ENCODE measurements at places on chromosomes 7 and 10.

GRCh38 chr10:60919551-60919950, 24.4 kb downstream of the RHOBTB1 start:
- DNase-seq: no peak

- no peak for DNase-seq
Measured at GRCh38 chr10:17115683-17116082, 13.9 kb downstream of the CUBN start.

DNA sequence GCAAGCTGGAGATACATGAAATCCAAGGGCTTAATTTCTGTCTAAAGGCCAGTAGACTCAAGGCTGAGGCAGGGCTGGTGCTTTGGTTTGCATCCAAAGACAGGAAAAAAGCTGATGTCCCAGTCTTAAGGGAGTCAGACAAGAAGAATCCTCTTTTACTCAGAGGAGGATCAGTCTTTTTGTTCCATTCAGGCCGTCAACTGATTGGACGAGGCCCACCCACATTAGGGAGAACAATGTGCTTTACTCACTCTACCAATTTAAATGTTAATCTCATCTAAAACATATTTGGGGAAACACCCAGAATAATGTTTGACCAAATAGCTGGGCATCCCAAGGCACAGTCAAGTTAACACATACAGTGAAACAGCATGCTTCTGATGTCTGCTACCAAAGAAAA, 388.5 kb upstream of the CHRM2 start:
- no peak for DNase-seq

- DNase-seq: no peak
Measured at GRCh38 chr7:149868623-149869290, 5.0 kb upstream of the ATP6V0E2 start.

DNA sequence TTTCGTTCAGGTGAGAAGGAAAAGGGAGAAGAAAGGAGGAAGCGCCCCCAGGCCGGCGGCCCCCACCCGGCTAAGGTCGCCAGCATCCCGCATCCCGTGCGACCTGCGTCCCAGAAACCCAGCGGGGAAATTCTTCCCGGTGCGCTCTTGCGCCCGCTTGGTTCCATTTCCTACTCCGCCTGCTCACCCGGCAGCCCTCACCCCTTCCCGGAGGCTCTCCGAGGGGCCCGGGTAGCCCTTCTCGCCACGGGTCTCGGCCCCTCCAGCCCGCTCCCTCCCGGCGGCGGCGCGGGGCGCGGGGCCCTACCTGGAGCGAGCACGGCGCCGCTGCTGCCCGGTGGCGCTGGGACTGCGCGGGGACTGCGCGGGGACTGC, at the start of gene PRKCQ:
TSS of gene PRKCQ (minus strand) at position 373 of the 375 bp plus-strand sequence. CDS start 65,141 bp downstream, outside the sequence.
- no peak for DNase-seq

- no peak for DNase-seq
Measured at GRCh38 chr7:3280946-3281656, 20.0 kb upstream of the SDK1 start.

GRCh38 chr7:11727864-11728263, 104.1 kb downstream of the THSD7A start:
- DNase-seq: no peak

GRCh38 chr10:88342733-88343310, 240.3 kb downstream of the RNLS start:
- DNase-seq: no peak

DNA sequence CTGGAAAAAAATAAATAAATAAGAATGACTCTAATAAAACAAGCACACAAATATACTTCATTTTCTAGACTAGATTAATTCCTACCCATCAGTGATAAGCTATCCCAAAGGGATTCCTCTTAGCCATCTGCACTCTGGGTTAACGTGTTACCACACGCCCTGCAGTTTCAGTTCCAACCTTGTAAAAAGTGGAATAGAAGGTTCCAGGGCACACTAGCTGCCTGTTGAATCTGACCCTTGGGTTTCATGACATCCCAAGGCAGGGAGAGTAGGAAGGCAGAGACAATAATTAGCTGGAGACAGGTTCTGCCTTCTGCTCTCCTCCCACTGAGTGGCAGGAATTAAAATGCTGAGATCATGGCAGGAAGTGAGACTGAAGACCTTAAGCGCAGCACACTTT, 33.5 kb downstream of the SLC37A3 start:
- DNase-seq: no peak

GRCh38 chr7:25632616-25633015, 404.3 kb upstream of the NPVF start:
- no peak for DNase-seq

GRCh38 chr7:38492010-38492409, 139.2 kb downstream of the AMPH start:
- DNase-seq: no peak

- no peak for DNase-seq
Measured at GRCh38 chr7:73933091-73933490, 72.1 kb downstream of the TMEM270 start.

DNA sequence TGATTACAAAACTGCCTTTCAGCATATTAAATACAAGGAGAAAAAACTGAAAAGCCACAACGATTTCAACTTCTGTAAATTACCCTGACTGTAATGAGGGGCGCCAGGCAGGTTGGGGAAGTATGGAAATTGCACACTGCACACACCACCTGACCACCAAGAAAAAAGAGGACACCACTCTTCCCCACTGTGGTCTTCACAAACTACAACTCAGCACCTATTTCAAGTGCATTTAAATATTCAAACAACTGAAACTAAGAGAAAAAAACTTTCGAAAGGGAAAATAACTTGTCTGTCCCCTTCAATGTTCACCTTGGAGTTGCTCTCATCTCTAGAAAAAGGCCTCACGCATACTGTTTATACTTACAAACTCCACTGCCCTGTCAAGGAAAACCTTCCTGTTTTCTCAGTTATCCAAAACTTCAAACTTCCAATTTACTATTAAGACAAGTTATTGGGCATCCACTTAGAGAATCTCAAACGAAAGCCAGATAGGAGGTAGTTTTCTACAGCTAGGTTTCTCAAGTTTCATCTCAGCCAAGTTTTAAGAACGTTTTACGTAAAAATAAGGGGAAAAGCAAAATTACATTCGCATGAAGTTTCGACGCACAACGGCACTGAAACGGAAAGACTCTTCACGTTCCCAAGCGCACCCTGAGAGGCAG, 1.4 kb downstream of the LARP4B start:
- DNase-seq: peak; percentile 37

- DNase-seq: no peak
Measured at GRCh38 chr7:117955046-117955445, 81.8 kb upstream of the CTTNBP2 start.

DNA sequence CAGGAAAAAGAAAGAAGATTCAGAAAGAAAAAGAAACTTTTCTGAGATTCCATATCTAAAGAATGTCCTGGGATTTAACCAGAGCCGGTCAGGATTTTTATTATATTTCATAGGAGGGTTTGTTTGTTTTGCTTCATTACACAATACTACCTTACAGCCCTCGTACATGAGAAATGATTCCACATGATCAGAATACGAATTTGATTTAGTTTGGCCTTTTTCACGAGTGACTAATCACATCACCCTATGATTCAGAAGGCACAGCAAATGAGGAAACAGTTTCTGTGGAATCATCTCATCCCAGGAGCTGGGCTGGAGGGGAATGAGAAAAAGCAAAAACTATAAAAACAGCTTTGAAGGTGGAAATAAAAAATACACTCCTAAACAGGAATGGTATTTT, 54.7 kb upstream of the VWC2 start:
- no peak for DNase-seq

DNA sequence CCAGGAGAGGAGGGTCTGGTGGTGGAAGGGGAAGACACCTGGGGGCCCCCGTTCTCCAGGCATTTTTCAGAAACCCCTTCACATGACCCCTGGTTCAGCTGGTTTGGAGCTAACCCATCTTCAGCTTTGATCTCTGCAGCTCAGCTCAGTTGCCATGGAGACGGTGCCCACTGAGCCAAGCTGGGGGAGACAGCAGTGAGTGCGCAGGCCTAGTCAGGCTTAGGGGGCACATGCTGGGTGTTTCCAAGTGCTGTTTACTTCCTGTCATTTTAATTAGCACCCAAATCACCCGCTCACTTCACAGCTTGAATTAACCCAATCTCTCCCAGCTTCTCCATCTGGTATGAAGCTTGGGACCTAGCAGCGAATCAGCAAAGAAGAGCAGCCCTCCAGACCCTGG, 9.0 kb downstream of the SPOCK2 start:
- no peak for DNase-seq

DNA sequence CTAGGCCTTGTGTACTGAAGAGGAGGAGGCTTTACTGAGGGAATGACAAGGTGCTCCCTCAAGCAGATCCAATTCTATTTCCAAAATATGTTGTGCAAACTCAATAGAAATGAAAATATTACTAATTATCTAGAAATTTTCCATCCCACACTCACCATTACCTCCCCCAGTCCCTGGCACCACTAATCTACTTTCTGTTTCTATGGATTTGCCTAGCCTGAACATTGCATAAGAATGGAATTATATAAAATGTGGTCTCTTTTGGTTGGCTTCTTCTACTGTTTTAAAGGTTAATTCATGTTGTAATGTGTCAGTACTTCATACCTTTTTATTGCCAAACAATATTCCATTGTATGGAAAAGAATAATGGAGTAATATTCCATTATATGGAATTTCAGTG, 18.7 kb upstream of the NUB1 start:
- DNase-seq: no peak

DNA sequence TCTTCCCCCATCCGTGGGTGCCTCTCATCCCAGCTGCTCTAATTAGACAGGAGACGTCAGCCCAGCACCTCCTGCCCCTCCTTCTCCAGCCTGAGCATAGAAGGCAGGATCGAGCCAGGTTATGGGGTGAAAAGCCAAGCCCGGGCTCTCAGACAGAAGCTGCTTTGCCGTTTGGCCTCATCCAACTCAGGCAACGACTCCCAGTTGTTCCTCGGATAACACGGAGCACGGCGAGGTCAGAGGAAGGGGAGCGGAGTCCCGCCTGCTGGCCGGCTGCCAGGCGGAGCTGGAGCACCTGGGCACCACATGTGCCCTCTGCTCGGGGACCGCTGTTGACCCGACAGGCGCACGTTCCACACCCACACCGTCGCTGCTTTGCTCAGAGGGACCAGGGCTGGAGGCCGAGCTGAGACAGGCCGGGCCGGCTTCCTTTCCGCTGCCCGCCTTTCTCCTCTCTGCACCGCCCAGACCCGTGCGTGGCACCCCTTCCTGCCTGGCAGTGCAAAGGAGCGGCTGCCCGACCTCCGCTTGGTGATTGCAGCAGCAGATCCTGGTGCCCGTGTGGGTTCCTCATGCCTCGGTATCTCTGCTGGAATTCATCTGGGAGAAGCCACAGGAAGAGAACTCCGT, 21.6 kb upstream of the UNCX start:
- no peak for DNase-seq

DNA sequence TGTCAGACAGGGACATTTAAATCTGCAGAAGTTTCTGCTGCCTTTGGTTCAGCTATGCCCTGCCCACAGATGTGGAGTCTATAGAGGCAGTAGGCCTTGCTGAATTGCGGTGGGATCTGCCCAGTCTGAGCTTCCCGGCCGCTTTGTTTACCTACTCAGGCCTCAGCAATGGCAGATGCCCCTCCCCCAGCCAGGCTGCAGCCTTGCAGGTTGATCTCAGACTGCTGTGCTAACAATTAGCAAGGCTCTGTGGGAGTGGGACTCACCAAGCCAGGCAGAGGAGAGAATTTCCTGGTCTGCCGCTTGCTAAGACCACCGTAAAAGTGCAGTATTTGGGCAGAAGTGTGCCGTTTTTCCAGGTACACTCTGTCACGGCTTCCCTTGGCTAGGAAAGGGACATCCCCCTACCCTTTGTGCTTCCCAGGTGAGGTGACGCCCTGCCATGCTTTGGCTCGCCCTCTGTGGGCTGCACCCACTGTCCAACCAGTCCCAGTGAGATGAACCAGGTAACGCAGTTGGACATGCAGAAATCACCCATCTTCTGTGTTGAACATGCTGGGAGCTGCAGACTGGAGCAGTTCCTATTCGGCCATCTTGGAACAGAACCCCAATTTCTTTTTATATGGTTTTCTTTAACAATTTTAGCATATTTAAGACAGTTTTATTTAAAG, 28.4 kb upstream of the VWDE start:
- no peak for DNase-seq

DNA sequence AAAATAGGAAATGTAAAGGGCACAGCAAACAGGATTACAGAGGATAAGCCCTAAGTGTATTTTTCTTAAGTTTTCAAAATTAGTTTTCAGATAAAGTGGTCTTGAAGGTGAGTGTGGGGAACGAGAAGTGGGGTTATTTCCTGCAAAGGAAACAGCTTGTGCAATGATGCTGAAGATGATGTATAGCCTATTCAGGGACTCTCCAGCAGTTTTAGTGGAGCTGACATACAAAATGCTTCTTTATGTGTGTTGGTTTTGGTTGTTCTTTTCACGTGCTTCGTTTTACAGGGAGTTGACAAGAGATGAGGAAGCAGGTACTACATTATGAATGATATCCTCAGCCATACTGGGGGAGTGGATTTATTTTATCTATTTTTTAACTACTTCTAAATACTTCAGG, 20.5 kb downstream of the CASD1 start:
- DNase-seq: no peak

DNA sequence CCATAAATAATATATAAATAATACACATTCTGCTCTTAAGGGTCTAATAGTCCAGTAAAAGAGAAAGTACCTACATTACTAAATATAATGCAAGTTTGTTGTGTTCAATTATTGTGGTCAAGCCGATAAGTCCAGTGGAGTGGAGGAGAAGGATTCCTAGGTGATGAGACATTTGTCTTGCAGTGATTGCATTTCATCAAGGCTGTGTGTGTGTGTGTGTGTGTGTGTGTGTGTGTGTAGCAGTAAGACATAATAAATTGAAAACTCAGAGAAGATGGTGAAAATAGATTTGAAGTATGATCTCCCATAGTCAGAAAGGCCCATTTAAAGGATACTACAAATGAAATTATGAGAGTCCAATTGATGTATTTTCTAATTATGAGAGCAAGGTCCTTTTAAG, 192.5 kb upstream of the SEMA3C start:
- DNase-seq: no peak

DNA sequence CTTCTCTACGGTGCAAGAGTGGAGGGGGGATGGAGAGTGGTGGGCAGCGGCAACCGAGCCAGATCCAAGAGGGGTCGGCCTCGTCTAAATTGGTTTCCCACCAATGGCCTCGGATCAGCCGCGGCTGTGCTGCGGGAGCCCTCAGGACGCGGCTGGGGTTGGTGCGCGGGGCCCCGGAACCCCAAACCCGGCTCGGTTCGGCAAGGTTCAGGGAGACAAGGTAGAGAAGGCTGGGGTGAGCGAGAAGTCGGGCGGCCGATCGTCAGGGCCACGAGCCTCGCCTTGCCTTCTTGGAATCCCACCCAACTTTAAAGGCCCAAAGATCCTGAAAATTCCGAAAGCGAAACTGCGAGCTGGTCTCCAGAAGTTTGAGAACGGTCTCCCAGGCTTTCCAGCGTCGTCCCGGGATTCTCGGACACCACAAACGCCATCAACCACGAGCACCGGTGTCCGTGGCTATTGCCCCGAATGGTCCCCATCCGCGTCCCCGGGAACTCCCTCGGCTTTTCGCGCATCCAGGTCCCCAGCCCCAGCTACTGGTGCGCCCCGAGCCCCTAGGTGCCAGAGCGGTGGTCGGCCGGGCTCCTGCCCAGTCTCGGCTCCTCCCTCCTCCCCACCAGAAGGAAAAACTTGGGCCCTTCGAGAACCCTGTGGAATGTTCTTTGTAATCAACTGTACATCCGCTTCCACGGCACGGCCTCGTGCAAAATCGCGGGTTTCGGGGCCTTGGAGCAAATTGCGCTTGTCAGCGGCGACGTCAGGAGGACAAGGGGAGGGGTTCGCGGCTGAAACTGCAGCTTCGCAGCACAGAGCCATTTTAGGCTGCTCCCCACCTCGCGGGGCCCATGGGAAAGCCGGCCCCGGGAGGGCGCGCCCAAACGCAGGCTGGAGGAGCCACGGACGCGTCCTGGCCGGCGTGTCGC, 3.2 kb downstream of the SFMBT2 start:
- DNase-seq: peak; percentile 41

Data from pons (tissue), 1 donor.